ENCODE measurements at places on chromosomes 6 and 20.

DNA sequence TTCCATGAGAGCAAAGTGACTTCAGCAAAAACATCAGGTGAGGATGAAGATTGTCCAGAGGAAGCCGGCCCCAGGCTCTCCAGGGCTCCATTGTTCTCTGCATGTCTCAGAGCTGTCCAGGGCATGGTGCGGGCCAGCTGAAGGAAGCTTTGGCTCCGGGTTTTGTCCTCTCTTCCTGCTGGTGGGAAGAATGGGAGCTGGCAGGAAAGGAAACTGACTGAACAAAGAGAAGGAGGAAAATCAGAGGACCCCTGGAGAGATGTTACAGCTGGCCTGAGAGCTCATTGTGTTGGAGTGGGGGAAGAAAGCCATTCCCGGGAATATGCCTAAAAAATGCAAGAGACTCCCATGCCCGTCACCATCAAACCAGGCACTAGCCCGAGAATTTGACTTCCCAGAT is 27.1 kb downstream of the PRND start:
- DNase-seq: no peak

GRCh38 chr20:35551503-35551902 is 9.6 kb downstream of the ERGIC3 start:
- DNase-seq: no peak

DNA sequence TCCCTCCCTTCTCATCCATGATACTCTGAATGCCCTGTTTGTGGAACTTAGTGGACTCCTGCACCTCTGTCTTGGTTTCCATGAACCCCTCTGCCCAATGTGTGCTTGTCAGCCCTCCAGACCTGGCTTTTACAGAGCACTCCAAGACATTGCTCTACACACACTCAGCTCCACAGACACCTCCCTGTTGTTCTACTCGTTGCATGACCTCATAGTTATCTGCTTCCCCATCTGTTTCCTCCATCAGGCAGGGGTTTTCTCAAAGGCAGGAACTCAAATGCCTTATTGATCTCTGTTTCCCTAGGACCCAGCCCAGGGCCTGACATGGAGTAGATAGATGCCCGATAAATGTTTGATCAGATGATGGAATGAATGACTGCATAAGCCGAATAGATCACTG is 13.3 kb downstream of the PLCG1 start:
- DNase-seq: no peak

DNA sequence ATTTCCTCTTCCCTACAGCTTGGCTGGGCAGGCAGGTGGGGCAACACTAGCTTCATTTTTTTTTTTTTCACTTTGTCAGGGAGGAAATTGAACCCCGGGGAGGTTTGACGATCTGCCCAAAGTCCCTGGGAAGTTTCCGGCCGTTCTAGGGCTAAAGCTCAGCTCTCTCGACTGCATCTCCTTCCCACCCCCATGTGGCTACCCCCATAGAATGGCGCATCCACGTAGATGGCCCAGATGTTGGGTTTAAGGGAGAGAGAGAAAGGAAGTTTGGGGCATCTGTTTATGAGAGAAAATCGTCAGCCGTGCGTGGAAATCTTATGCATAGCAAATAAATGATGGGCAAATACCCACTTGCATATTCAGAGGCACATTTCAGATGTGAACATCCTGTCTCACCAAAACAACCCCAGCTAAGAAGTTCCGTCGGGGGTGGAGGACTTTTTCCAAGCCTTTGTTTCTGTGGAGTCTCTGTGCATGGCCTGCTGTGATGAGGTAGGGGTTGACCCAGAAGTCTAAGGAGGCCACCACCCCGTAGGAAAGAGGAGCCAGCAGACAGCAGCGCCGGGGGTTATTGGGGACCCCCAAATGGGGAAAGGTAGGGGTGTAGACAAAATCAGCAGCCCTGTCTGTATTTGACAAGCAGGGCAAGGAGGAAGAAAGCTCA is 40.5 kb upstream of the ZNF831 start:
- no peak for DNase-seq

GRCh38 chr20:10902576-10903282 is 228.9 kb upstream of the JAG1 start:
- no peak for DNase-seq

- DNase-seq: no peak
Measured at GRCh38 chr6:76418560-76419223, 346.2 kb upstream of the IMPG1 start.

DNA sequence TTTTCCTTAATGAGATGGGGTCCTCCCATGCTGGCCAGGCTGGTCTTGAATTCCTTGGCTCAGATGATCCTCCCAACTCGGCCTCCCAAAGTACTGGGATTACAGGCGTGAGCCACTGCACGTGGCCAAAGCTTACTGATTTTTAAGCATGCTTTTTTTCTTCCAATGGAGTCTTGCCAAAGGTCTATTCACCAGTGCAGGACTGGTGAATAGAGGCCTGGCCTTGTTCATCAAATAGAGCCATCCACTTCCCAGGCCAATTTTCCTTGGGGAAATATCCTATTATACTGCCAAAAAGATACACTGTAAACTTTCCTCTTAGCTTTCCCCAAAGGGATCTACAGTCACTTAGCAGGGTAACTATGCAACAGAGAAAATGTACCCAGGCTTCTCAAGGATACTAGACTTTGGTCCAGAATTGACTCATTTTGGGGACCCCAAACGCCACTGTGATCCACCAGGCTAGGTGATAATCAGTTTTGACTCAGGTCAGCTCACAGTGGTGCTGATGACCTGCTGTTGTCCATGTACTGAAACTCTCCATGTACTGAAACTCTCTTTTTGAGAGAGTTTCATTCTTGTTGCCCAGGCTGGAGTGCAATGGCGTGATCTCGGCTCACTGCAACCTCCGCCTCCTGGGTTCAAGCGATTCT is 91.8 kb downstream of the REPS1 start:
- no peak for DNase-seq
